ENCODE measurements at places on chromosomes 3 and 15.

GRCh38 chr15:98444138-98444537 lies 204.2 kb upstream of the IGF1R start:
- DNase-seq, result no peak

DNA sequence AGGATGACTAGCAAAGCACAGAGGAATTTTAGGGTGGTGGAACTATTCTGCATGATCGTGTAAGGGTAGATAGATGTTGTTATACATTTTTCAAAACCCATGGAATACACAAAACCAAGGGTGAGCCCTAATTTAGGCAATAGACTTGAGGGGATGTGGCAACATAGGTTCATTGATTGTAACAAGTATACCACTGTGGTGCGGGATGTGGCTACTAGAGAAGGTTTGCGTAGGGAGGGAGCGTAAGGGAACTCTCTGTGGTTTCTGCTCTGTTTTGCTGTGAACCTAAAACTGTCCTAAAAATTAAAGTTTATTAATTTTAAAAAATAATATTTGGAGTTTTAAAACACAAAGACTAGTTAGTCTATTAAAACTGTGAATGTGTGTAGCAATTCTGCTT lies 202.8 kb downstream of the PLCL2 start:
- DNase-seq, result no peak

- DNase-seq, result no peak
These were observed 26.7 kb upstream of the STAG1 start for GRCh38 chr3:136778865-136779264.

DNA sequence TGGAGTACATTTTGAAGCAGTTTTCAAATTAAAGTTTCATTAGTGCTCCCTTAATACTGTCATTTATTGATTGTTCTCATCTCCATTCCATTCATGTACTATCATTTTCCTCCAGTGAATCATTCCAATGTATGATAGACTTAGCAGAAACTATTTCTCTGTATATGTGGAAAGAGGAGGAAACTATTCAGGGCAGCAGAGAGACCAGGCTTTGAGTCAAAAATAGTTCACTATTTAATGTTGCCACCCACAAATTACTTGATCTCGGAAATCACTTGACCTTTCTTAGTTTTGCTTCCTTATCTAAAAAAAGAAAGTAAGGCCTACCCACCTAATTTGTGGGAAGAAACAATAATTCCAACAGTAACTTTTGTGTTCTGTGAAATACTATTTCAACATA lies 610.5 kb upstream of the ZNF385D start:
- no peak for DNase-seq

GRCh38 chr3:42489116-42489936 lies 13.1 kb upstream of the VIPR1 start:
- no peak for DNase-seq

- no peak for DNase-seq
These were observed 12.2 kb downstream of the SLTM start for GRCh38 chr15:58921267-58921790.

DNA sequence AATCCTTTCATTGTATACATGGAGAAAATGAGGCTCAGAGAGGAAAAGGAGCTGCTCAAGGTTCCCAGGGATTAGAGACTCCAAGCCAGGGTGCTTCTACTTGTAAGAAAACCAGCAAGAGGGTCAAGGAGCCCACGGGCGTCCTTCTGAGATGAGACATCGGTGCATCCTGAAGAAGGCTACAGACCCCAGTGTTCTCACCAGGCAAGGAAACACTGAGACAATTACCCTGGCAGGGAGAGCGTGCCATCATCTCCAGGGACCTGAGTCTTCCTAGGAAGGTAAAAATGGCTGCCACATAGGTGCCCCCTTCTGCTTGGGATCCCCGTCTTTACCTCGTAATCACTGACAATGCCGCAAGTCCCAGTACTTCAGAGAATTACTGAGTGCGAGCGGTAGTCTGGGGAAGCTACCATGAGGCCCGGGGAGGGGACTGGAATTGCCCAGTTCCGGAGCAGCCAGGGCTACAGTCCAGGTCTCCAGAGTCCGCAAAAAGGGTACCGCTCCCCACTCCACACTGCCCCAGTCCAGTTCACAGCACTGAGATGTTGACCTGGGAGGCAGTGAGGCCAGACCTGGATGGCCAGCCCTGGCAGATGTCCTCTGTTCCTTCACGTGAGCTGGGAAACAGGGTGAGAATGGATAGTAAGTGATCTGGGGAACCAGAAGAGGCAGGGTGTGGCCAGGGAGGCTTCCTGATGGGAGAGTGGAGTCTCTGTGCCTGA lies 164.7 kb upstream of the SMAD3 start:
- no peak for DNase-seq

- no peak for DNase-seq
These were observed 33.9 kb upstream of the MRPS22 start for GRCh38 chr3:139309880-139310279.

GRCh38 chr3:48437812-48438211 lies 2.1 kb downstream of the CCDC51 start:
- DNase-seq, result no peak

- no peak for DNase-seq
These were observed 7.3 kb upstream of the TRNT1 start for GRCh38 chr3:3119393-3119851.

DNA sequence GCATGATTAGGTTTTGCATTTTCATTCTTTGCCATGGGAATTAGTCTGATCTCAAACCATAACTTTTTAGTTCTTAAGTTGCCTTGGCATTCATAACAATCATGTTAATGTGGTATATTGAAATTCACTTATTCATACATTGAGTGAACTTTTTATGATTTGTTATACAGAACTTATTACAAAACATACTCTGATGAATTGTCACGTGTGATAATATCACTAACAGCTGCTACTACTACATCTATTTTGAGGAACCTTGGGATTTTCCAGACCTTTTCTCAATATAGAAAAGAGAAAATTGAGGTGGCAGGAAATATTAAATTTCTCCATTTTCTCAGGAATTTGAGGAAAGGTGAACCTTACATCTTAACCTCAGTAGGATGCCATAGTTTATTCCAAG lies 9.2 kb downstream of the LXN start:
- DNase-seq, result no peak

- no peak for DNase-seq
These were observed 46.4 kb downstream of the MOBP start for GRCh38 chr3:39513791-39514369.

DNA sequence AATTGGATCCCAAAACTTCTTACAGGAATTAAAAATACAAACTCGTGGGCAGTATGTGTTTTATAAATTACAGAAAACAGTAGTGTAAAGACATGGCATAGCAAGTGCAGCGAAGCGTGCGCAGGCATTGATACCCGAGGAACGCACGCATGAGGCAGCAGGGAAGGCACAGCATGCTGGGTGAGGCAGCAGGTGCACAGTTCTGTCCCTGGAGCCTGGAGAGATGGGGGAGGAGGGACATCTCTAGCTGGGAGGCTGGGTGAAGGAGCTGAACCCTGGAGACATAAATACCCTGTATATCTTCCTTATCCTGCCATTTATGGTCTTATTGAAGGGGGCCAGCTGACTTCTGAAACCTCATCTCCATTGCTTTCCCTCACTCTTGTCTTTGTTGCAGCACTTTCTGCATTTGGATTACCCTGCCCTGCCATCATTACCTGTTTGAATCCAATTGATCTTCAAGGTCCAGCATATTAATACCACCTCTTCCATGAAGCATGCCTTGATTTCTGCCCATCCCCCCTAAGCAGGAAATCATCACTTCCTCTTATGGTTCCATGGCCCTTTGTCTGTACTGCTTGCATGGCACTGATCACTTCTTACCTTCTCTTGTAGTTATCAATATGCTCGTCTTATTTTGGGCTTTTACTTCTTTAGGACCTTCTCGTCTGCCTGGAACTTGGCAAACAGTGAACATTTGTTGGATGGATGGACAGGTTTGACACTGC lies 20.5 kb downstream of the LPP start:
- DNase-seq, result no peak

DNA sequence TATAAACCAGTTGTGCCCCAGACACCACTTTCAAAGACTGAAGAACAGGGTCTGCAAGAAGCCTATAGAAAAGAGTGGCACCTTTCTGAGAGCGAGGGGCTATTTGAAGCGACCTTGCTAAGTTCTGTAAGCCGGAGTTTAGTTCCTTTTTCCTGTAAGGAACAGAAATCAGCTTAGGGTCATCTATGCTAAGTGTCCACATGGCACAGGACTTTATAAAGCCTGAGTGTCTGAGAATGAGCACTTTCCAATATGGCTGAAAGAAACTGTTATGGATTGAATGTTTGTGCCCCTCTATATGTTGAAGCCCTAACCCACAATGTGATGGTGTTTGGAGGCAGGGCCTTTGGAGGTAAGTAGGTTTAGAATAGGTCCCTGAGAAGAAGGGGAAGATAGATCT lies 4.0 kb upstream of the A4GNT start:
- no peak for DNase-seq

- DNase-seq, result no peak
These were observed 121.7 kb upstream of the SPRED1 start for GRCh38 chr15:38130740-38131498.

- no peak for DNase-seq
These were observed 26.9 kb upstream of the EHHADH start for GRCh38 chr3:185280572-185281365.

- DNase-seq, result no peak
These were observed 15.1 kb downstream of the XXYLT1 start for GRCh38 chr3:195255571-195256501.

- no peak for DNase-seq
These were observed 159.8 kb downstream of the THSD4 start for GRCh38 chr15:71275098-71275497.

DNA sequence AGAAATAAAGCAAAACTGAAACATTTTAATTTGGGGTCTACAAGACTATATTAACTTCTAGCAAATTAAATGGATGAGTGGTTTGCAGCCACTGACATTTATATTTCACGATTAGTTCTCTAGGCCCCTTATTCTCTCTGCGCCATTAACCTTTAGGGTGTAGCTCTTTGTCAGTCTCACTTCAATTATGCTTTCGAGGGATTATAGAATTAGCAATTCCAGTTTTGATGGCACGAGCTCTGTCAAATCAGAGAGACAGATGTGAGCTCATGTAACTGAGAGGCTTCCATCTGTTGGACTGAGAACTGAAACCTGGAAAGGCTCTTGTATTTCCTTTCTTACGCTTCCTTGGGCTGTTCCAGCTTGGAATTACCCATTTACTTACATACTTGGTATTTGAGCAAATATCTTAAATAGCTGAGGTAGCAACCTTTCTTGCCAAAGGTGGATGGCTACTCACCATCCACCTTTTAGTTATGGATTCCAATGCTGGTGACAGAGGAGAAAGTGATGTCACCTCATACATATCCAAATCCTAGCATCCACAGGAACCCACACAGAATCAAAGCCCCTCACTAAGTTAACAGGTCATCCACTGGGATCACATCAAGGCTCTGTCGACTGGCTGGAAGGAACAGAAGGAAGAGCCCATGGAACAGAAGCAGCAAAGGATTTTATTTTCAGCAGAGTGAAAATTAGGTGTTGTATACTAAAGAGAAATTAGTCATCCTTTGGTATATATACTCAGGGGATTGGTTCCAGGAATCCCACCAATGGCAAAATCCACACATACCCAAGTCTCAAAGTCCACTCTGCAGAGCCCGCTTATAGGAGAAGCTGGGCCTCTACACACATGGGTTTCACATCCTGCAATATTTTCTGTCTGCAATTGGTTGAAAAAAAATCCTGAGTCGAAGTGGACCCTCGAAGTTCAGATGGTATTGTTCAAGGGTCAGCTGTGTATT lies 20.8 kb downstream of the VGLL4 start:
- no peak for DNase-seq

DNA sequence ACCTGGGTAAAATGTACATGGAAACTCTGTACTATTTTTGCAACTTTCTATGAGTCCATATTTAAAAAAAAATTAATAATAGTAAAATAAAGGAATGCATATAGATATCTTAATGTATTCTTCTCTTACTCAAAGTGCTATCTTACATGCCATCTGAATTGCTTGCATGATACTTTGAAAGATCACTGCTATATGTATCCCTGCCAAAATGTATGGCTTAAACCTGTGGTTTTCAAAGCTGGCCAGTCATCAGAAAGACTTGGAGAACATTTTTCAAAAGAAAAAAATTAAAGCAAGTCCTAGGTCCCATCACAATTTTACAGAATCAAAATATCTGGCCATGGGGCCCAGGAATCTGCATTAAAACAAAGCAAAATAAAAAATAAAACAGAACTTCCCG lies 262.1 kb downstream of the LPP start:
- DNase-seq, result no peak

DNA sequence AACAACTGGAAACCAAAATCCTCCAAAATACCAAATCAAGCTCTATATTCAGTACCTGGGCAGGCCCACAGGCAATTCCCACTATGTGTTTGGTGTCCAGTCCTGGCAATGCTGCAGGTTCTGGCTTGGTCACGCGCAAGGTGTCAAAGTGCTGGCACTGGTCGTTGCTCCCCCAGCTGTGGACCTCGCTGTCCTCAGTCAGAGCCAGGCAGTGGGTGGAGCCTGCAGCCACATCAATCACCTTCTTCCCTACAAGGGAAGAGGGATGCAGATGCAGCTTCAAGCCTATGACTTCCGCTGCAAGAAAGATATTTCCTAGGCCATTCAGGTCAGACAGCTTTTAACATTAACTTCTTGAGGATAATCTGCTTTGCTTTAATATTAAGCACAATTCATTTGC lies 61.3 kb downstream of the HERC2 start:
- no peak for DNase-seq

DNA sequence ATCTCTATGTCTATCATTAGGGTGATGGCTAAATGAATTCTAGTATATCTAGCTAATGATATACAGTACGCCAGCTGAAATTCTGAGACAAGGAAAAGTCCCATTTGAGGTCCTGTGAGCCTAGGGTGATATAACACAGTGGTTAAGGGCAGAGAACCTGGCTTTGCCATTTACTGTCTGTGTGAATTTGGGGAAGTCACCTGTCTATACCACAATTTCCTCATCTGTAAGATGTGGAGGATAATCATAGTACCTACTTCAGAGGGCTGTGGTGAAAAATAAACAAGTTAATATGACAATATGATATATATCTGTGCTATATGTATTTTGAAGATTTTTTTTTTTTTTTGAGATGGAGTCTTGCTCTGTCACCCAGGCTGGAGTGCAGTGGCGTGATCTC lies 9.8 kb upstream of the ANKDD1A start:
- DNase-seq, result no peak

DNA sequence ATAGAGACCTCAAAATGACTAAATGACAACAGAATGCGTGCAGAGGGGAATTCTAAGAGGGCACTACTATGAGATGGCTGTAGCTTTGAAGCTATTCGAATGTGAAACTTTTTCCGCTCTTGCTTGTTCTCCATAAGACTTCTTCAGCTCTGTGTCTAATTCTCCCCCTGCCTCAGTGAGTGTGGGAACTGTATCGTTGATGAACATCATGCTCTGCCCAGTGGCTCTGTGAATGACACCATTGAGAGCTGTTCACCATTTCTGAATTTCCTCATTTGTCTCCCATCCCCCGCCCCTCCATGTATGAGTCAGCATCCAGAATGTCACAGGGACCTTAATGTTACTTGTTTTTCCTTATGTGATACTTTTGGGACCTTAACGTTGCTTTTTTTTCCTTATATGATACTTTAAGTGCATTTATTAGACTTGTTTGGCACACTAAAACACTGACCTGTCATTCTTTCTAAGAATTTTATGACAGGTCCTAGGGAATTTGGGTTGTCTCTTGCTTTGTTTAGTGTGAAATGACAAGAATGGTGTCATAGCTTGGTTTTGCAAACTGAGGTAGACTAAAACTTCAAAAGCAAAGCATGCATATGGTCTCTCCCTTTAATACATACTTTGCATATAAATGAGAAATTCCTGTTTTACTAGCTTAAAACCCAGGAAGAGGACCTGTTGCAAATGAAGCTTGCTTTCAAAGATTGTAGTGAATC lies 99.6 kb downstream of the FNDC3B start:
- no peak for DNase-seq

Data from activated naive CD8-positive, alpha-beta T cell treated with anti-CD3 and anti-CD28 coated beads, Interleukin-2, amount 50 U/mL, for 16 hours (primary cell).